ENCODE measurements at places on chromosomes 7 and 10.

GRCh38 chr7:47380325-47381133 lies 201.4 kb downstream of the TNS3 start:
- no peak for DNase-seq

- no peak for DNase-seq
Observed at GRCh38 chr7:343227-343822, 53.4 kb downstream of the FOXL3 start.

DNA sequence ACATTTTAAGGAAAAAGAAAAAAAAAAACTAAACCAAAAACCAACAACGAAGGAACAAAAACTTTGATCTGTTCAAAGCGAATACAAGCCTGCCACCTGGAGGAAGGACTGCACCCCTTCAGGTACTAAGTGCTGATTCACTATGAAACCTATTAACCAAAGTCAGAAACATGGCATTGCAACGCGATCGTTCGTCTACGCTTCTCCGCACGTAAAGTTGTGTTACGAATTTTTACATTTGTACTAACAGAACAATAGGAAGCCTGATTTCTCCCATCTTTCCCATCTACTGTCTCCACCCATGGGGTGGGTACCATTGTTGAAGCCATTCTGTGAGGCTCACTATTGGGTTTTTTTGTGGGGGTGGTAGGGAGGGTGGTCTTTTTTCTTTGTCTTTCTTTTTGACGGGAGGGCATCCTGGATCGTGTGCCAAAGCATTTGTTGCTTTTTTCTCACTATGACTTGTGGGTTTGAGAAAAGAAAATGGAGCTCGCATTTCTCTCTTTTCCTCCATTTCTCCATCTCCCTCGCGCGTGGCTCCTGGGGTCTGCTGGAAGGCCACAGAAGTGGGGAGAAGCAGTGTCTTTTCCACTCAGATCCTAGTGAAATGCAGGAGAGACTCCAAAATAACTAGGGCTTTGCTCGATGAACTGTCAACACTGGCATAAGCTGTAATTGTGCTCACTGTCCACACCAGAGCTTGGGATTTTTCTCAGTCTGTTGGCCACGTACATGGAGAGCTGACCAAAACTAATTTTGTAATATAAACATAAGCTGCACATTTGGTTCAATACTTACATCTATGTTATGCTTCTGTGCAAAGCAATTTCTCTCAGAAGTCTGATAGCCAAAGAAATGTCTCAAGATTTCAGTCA lies 100.9 kb upstream of the YAE1 start:
- DNase-seq, result peak; percentile 19

- DNase-seq, result no peak
Observed at GRCh38 chr7:67738958-67739357, 742.3 kb downstream of the TYW1 start.

DNA sequence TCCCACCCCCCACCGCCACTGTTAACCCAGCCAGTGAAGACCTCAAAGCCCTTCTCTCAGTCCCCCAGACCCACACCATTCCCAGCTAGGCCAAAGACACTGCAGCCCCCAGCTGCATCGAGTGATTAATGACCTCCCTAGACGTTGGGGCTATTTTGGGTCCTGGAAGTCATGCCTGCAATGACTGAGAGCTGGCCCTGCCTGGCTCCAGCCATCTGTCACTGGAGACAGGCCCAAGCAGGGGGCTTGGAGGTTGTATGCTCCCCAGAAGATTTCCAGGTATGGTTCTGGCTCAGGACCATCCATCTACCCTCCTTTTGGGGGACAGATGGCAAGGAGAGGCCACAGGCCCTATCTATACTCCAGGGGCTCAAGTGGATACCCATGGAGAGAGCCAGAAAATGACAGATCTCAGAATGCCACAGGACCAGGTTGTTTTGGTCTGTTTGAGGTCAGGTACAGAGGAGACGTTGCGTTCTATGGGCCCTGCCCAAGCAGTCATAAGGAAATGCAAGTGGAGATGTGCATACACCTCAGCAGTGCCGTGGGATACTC lies 5.1 kb downstream of the KCNIP2 start:
- no peak for DNase-seq

DNA sequence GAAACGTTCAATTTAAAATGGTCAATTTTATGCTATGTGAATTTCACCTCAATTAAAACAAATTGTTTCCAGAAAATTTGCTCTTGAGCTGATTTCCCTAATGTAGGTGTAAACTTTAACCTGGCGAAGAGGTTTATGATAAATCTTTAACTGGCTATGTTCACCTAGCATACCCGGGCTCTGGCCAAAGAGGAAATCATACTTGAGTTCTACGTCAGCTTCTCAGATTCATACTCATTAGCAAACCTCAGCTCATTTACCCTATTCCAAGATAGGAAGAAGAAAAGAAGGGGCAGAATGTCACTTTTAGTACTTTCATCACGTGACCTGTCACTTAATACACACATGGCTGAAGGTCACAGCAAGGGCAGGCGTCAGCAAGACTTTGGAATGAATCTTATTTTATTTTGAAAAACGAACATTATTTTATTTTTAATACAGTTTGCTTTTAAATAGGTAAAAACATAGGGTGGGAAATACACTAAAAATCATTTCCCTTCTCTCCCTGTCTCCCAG lies 97.0 kb downstream of the ABLIM1 start:
- no peak for DNase-seq

DNA sequence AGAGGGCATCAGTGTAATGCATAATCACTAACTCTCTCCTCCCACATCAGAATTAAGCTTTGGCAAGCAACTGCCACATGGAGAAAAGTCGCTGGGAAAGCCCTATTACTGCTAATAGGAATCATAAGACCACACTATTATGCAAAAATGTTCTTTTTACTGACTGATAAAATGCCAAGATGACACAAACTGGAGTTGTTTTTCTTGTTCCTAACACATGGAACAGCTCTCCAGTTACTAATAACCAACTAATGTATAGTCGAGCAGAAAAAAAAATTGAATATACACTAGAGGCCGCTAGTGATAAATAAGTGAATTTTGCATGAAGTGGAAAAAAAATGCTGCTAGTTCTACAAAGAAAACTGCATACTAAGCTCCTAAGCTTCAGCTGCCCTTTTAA lies 165.6 kb downstream of the TPK1 start:
- no peak for DNase-seq

- no peak for DNase-seq
Observed at GRCh38 chr10:89263091-89263490, 11.5 kb upstream of the LIPA start.

DNA sequence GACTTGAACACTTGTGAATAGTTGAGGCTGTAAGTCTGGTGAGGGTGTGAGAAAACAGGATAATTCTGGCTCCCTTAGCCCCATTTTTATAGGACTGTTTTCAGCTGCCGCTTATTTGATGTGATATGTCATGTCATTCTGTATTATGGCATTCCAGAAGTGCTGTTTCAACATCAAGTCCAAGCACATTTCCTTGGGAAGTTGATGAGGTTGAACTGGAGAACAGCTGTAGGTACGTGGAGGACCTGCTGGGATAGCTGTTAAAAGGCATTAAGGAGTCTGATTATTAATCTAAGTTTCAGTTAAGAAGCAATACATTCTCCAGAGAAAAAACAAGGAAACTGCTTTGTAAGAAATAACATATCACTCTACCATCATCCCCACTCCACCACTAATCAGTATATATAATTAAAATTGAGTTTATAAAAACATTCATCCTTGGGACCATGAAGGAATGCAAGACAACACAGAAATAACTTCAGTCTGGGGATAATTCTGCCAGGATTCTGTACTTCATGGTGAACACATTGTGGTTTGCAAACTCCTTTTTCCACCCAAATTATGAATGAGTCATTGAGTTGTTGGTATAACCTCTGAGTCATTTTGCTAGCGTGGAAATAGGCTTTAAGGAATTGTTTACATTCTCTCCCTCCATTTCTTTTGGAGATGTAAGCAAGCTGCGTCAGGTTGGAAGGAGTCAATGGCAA lies 39.9 kb upstream of the TMEM229A start:
- DNase-seq, result no peak

DNA sequence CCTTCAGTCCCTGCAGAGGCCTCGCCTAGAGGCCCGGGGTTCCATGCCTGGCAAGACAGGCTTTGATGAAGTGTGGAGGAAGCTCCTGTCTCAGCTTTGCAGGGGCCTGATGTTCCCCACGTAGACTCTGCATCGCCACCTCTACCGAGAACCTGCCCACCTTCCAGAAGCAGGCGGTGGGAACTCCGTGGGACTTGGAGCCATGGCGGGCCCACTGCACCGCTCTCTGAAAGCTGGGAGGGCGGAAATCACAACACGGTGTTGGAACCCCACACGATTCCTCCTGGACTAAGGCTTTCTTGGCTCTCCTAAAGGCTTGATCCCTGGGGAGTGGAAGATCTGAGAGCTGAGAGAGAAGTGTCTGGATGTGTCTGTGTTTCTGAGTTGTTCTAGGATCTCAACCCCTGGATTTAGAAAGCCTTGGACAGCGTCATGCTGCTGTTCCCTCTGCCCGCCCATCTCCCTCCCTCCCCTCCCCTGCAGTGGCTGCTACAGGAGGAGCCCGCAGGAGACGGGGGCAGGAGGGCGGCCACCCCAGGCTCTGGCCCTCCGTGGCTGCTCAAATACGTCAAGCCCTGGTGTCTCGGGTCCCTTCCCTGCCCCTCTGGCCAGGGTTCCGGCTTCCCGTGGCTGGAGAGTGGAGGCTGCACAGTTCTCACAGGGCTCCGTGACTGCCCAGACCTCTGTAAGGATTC lies 79.7 kb downstream of the VIPR2 start:
- no peak for DNase-seq

DNA sequence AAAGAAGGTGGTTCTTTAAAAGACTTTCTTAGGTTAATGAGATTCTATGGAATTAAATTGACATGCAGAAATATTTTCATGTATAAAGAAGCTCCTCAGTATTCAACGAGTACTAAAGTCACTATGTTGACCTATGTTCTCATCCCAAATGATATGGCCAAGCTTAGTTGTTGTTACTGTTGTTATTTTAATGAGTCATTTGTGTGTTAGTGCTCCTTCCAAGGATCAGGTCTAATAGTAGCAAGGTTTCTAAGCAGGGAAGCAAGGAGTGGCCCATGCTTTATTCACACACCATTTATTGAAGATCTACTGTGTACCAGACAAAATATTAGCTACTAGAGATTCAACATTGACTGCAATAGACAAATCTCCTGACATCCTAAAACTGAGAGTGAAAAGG lies 41.9 kb downstream of the LRRN3 start:
- DNase-seq, result no peak

DNA sequence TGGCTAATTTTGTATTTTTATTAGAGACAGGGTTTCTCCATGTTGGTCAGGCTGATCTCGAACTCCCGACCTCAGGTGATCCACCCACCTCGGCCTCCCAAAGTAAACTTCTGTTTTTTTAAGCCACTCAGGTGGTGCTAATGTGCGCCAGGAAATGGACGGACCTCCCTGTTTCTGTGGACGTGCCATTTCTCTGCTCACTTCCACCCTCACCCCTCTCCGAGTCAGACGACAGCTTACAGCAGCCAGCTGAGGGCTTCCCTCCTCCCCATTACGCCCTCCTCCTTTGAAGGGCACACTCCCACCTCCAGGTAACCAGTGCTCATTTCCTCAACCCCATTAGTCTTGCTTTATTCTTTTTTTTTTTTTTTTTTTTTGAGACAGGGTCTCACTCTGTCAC lies 41.7 kb upstream of the EZH2 start:
- DNase-seq, result no peak

GRCh38 chr7:16661924-16662323 lies 15.9 kb downstream of the BZW2 start:
- DNase-seq, result no peak

DNA sequence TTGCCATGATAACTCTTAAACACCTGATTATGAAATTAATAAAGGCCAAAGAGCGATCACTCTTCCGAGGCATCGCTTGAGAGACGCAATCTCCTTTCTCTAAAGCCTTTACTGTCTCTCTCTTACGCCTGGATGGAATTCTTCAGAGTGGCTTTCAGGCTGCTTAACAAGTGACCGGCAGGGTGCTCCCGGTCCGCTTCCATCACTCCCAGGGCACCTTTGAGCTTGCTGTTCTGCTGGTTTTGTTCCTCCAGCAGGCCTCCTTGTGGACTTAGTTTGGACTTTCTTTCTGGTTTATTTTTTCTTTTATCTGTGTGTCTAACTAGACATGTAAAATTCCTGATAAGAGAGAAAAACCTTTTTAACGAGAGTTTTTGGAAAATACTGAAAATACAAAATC lies 60.9 kb downstream of the MRPL32 start:
- no peak for DNase-seq

GRCh38 chr7:107854989-107855388 lies 36.0 kb upstream of the DLD start:
- no peak for DNase-seq

DNA sequence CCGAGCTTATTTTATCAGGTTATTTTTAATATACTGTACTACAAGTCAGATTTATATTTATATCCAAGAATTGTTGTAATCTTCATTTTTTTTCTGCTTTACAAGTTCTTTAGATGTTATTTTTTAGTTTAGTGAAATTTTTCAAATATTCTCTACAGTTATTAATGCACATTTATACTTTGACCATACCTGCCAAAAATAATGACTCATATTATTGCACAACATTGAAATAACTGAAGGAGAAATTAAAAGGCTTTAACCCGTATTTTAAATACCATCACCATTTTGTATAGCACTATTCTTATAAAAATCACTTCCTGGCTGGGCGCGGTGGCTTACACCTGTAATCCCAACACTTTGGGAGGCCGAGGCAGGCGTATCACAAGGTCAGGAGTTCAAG lies 278.5 kb downstream of the BICC1 start:
- DNase-seq, result no peak

DNA sequence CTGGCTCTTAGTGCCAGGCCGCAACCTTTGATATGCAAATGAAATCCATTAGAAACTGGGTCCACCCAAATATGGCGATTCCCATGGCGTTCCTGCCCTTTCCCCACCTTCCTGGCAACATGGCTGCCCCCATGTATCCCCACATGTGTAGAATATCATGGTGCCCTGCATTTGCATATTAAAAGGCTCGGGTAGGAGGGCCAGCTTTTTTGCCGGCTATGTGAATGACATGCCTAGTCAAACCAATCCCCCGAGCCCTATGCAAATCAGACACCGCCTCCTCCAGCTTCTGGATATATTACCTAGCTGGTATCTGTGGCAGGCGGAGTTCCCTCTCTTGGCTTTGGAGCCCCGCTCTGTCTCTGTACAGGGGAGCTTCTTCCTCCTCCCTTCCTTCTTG lies 18.3 kb downstream of the MMS19 start:
- no peak for DNase-seq

DNA sequence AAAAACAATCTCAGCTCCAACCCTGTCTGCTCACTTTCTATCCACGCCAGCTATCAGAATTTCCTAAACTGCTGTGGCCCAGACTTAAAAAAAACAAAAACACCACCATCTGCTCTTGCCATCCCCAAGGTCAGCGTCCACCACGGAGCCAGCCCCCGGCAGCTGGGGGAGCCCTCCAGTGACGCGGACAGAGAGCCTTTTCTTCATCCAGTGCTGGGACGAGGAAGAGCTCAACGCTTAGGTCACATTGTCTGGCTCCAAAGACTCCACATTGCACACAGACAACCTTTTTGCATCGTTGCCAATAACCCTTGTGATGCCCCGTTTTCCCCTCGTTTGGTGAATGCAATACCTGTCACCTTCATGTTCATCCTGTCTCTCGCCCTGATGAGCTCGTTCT lies 67.4 kb upstream of the GNA12 start:
- no peak for DNase-seq

Data from NCI-H1930 (cell line).